ENCODE measurements at places on chromosomes 13 and 19.

GRCh38 chr19:55809381-55810058, 22.3 kb downstream of the NLRP11 start:
- no peak for DNase-seq

GRCh38 chr13:98295371-98295770, 118.3 kb upstream of the RNF113B start:
- no peak for DNase-seq

DNA sequence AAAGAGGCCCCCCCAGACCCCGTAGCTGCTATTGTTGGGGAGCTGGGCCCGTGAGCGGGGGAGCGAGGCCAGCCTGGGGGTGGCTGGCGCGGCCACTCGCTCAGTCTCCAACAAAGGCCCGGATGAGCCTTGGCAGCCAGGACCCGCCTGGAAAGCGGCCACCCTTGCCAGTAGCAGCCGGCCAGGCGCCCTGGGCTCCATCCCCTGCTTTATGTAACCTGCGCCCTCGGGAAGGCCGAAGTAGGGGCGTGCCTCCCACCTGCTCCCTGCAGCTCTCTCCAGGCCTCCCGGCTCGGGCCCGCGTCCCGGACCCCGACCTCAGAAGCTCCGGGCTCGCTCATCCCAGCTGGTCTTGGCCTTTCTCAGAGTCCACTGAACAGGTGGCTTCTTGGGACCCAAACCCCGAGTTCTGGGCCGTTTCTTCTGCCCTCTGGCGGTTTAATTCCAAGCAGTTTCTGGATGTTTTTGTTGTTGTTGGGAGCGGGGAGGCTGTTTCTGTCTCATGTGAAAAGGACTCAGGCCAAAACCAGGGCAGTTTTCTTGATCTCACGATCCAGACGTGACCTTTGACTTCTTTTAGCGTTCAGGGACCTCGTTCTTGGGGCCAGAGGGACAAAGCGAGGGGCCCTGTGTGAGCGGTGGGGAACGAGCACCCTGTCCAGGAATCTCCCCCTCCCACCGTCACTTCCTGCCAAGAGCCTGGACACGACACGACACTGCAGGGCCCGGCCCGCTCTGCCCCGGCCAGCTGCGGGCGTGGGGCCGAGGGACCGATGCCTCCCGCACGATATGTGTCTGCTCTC, 1.2 kb downstream of the CDC34 start:
- no peak for DNase-seq

- no peak for DNase-seq
These were observed 25.1 kb downstream of the ARHGEF18 start for GRCh38 chr19:7373862-7374261.

DNA sequence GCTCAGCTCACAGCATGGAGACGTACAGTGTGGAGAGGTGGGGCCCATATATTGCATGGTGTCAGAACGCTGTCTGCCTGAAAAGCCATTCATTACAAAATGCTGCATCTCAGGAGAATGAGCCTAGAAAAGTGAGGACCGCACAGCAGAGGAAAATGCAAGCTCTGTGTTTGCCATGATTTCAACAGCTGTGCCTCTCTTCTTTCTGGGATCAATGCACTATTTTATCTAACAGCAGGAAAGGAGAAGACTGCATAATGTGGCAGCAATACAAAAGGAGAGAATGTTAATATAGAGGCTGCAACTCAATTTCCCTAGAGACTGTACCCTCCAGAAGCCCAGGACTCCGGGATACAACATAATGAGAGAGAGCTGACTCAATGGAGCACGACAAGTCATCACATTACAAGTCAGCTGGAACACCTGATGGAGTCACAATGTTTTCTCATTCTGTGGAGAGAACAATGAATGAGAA, 368.0 kb downstream of the FGF14 start:
- no peak for DNase-seq

Measured in stimulated activated CD4-positive, alpha-beta T cell treated with anti-CD3 and anti-CD28 coated beads, Interleukin-1b, Interleukin-23, amount 100 ng/mL, for 1 hour (primary cell).